CD4-positive, alpha-beta T cell treated with Interferon alpha-2 for 1 hour (primary cell): ENCODE measurements at places on chromosomes 4 and X.

DNA sequence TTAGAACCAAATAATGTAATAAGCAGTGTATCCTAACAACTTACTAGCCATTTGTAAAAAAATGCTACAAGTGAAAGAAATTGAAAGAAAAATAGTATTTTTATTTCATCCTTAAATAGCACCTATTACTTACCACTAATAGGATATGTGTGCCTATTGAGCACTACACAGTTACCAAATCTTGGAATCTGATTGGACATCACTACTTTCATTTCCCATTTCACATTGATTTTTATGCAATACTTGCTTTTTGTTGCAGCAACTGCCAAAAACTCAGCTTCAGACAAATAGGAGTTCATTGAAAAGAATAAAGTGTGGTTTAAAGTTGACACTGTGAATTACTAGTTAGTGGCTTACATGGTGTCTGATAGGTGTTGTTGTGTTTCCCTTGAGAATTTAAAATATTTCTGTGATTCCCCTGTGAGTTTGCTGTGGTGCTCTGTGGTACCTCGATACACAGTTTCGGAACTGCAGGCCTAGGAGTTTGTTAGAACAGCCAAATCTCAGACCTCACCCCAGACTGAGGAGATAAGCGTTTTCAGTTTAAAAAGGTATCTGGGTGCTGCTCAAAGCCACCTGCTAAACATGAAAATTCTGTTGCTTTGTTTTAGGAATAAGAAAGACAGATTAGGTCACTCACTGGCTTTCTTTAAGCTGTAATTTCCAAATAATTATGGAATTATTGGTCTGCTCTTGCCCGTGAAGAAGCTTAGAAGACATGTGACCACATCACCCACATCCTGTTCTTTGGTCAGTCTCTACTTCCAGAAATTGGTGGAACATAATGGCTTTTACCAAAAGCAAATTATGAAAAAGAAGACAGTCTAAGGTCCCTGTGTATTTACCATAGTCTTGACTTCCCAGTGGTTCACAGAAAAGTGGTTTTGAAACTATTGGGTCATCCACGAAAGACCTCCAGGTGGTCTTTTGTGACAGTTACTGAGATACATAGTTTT lies 97.8 kb downstream of the SYTL5 start:
- no peak for DNase-seq

- no peak for DNase-seq
Measured at GRCh38 chr4:55824865-55825264, 5.3 kb downstream of the EXOC1L start.

DNA sequence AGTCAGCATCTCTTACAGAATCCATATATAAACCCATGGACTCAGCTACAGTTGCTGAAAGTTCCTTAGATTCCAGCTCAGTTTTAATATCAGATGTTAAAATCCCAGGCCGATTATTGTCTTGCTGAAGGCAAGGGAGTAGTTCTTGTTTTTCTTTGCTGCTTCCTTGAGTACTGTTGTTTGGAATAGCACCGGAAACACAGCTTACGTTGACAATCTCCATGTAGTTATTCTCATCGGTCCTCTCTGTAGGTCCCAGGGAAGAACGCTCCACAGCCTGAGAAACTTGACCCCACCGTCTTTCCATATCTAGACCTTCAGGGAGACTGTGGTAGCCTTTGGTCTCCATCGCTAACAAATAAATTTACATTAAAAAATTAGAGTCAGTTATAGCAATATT lies 5.7 kb downstream of the NR3C2 start:
- no peak for DNase-seq

- DNase-seq = no peak
Measured at GRCh38 chr4:16019649-16020048, 56.7 kb upstream of the FGFBP2 start.

GRCh38 chr4:121950680-121951520 lies 960 bp downstream of the TRPC3 start:
- DNase-seq = no peak

DNA sequence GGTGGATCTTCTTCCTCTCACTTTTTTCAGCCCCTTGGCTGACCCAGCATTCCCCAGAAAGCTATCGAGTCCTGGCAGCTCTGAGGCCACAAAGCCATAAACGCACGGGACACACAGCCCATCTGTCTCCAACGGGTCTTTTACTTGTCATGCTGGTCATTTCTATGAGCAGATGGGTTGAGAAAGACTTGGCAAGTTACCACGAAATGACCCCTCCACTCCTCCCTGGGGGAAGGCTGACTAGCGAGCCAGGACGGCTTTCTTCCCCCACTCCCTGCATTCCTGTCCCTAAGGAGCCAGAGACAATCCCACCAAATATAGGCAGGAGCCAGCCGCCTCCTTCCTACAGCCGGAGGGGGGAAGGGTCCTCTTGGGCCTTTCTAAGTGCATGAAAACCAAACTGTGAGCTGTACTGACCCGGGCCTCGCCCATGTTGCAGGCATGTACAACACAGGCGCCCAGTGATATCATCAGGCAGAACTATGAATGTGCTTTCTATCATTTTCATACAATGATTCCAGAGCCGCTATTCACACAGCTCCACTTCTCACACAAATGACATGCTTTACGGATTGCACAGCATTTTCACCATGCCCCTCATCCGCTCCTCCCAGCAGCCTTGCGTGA lies 28.6 kb downstream of the AFAP1 start:
- DNase-seq = no peak
